Stimulated activated CD8-positive, alpha-beta memory T cell treated with anti-CD3 and anti-CD28 coated beads, Interleukin-2, amount 100 ng/mL, for 1 hour (primary cell): ENCODE measurements at places on chromosomes 5 and 9.

GRCh38 chr5:107893642-107894041 lies 222.9 kb upstream of the EFNA5 start:
- DNase-seq, result no peak

GRCh38 chr5:169426784-169427183 lies 125.8 kb upstream of the SLIT3 start:
- no peak for DNase-seq

DNA sequence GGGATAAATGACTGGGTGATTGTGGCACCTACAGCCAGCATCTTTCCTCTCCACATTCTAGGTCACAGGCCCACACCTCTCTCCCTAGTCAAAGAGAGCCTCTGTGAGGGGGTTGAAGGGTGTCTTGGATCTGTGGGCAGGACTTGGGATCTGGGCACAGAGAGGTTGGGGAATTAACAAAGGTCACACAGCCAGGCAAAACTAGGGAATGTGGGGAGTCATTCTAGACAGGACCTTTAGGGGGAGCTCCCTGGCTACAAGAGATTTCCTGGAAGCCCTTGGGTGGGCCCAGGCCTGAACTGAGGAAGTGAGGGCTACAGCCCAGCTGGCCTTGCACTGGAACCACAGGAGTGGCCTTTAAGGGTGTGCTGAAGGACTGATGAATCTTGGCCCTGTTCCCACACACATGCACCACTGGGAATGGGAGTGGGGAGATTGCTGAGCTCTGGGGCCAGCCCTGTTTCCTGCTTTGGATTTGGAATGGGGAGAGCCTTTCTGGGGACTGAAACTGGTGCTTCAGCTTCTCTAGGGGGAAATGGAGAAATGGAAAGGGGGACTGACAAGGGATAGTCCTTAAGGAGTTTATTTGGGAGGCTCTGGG lies 12.4 kb upstream of the CXXC5 start:
- DNase-seq, result no peak

- no peak for DNase-seq
These were observed 22.0 kb downstream of the ROR2 start for GRCh38 chr9:91927922-91928510.

DNA sequence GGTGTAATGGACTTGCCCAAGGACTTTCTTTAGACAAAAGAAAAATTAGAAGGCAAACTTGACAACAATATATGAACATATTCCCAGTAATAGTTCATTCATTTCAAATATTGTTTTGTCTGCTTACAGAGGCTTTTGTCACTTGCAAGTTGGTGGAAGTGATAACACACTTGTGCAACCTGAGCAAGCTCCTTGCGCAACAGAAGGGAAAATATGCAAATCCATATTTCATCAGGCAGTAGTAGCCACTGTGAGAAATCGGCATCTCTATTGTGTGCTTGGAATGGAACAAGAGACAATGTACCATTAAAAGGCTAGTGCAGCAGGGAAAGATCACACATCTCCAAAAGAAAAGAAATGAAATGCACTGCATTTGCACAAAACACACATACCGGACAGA lies 125.3 kb upstream of the RASEF start:
- no peak for DNase-seq

DNA sequence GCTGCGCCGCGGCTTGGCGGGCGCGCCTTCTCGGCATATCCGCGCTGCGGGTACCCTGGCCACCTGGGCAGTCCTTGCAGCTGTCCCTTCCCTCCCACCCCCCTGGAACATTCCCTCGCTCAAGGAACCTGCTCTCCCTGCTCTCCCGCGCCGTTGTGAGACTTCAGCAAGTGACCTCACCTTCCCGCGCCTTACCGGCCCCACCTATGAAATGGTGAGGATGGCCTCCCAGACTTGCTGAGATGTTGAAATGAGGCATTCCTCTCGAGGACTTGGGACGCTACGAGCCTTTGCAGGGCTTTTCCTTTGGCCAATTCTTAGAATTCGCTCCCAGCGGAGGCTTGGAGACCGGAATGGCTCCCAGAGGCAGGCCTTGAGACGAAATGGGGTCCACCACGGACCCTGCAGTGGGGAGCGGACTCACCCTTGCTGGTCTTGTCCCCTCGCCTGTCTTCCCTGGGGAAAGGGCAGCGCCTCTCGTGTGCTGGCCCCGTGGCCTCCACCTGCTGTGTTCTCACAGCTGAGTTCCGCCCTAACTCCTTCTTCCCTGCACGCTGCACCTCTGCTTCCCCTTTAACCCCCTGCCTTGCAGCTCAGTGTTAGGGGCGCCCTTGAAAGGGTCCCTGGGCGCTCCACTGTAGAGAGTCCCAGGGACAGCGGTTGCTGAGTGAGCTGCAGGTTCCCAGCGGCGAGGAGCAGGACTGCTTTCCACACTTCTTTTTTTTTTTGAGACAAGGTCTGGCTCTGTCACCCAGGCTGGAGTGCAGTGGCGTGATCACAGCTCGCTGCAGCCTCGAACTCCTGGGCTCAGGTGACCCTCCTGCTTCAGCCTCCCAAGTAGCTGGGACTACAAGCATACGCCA lies 907 bp downstream of the HMCN2 start:
- DNase-seq, result no peak

DNA sequence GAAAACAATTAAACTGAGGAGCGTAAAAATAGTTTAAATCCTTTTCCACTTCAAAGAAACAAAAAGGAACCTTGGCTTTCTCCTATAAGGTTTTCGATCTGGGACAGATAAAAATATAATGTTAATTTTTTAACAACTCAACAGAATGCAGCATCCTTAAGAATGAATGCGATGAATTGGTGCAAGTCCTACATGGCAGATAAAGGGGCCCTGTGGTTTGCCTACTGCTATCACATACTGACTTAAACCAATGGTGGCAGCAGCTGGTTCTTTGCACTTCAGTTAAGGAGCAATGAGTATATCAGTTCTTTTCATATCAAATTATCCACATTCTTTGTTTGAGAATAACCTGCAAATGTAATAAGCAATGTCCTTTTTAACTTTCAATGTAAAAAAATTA lies 12.4 kb upstream of the TYRP1 start:
- no peak for DNase-seq

GRCh38 chr9:108586471-108587139 lies 269.2 kb downstream of the ACTL7B start:
- no peak for DNase-seq

- DNase-seq, result no peak
These were observed 943 bp downstream of the CLTB start for GRCh38 chr5:176415240-176415951.

DNA sequence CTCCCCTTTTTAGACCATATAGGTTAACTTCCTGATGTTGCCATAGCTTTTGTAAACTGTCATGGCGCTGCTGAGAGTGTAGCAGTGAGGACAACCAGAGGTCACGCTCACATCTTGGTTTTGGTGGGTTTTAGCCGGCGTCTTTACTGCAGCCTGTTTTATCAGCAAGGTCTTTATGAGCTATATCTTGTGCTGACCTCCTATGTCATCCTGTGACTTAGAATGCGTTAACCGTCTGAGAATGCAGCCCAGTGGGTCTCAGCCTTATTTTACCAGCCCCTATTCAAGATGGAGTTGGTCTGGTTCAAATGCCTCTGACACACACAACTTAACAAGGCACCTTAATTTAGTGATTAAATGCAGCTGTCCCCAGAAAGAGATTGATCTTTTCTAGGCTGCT lies 23.9 kb upstream of the KDM4C start:
- DNase-seq, result no peak

- no peak for DNase-seq
These were observed 280.0 kb downstream of the DENND1A start for GRCh38 chr9:123649909-123650308.

- no peak for DNase-seq
These were observed 5.1 kb downstream of the CIZ1 start for GRCh38 chr9:128185979-128186965.

- DNase-seq, result no peak
These were observed 52.8 kb downstream of the HABP4 start for GRCh38 chr9:96502539-96503373.

DNA sequence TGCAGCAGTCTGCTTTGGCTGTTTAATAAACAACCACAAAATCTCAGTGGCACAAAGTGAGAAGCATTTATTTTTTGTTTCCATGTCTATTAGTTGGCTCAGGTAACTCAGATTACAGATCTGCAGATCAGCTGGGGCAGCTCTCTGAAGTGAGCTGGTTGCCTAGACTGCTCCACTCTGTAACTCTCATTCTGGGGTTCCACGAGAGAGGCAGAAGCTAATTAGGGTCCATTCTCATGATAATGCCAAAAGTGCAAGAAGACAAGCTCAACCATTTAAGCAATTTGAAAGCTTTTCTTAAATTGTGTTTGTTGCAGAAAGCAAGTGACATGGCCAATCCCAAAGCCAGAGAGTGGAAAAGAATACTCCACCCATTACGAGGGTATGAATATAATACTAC lies 13.2 kb downstream of the MEIKIN start:
- DNase-seq, result no peak

- DNase-seq, result no peak
These were observed 284.7 kb upstream of the IRX2 start for GRCh38 chr5:3036041-3036788.

GRCh38 chr5:50667023-50667652 lies 701 bp downstream of the PARP8 start:
- DNase-seq, result no peak

- DNase-seq, result no peak
These were observed 126.9 kb downstream of the PALM2AKAP2 start for GRCh38 chr9:109906766-109907382.

DNA sequence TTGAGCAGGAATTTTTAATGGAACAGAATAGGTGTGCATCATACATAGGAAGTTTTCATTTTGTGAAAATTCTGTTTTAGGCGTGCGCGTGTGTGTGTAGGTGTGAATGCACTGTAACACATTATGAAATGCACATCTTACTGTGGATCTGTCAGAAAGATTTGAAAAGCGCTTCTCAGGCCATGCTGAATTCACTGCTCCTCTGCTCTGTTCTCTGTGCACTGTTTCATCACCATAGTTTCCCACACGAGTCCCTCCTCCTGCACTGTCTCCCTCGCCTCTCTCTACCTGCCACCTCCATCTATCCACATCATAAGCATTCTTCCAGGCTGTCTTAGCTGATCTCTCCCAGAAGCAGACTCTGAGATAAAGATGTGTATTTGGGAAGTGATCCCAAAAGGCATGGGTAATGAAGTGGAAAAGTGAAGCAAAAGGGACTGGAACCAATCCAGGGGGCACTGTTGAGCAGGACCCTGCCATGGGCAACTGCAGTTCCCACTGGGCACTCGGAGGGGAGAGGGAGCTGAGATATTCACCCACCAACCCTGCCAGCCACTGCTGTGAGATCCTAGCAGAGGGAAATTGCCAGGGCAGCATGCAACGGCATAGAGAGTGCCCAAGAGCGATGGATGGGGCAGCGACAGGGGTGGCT lies 65.9 kb downstream of the GABBR2 start:
- DNase-seq, result no peak

DNA sequence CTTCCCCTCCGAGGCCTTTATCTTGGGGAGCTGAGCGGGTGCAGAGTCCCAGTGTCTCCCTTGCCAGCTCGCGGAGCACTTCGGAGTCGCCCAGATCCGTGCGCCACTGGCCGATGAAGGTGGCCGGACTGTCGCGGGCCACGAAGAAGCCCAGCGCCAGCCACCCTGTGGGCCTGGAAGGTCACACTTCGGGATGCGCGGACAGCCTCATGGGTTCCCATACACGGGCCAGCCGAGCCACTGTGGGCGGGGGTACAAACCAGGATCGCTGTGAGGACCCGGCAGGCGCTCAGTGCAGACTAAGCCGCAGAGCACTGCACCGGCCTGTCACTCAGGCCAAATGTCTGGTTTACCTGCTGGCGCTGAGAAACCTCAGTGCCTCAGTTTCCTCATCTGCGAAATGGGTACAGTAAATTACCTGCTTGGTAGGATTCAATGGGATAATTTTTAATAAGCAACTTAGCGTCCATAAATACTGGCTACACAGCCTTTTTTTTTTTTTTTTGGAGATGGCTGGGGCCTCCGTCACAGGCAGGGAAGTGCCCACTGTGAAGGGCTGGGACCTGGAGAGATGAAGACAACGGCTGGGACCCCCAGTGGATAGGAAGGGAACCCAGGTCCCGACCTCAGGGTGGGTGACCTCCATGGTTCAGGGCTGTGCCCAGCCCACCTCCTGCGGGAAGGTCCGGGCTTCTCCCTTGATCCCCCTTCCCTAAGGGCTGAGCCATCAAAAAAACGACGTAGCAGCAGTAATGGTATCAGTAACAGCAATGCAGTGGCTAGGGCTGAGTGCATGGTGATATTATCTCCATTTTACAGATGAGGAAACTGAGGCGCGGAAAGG lies 38.7 kb upstream of the CTSV start:
- no peak for DNase-seq

GRCh38 chr5:108556441-108557145 lies 174.7 kb upstream of the FBXL17 start:
- DNase-seq, result no peak

- no peak for DNase-seq
These were observed 621.9 kb upstream of the CTNND2 start for GRCh38 chr5:12526113-12526512.

- no peak for DNase-seq
These were observed 47.5 kb downstream of the CDK5RAP2 start for GRCh38 chr9:120532475-120532874.

- DNase-seq, result no peak
These were observed 39.6 kb upstream of the SYNPO start for GRCh38 chr5:150600616-150601490.

GRCh38 chr5:39158786-39159185 lies 60.6 kb downstream of the FYB1 start:
- no peak for DNase-seq

DNA sequence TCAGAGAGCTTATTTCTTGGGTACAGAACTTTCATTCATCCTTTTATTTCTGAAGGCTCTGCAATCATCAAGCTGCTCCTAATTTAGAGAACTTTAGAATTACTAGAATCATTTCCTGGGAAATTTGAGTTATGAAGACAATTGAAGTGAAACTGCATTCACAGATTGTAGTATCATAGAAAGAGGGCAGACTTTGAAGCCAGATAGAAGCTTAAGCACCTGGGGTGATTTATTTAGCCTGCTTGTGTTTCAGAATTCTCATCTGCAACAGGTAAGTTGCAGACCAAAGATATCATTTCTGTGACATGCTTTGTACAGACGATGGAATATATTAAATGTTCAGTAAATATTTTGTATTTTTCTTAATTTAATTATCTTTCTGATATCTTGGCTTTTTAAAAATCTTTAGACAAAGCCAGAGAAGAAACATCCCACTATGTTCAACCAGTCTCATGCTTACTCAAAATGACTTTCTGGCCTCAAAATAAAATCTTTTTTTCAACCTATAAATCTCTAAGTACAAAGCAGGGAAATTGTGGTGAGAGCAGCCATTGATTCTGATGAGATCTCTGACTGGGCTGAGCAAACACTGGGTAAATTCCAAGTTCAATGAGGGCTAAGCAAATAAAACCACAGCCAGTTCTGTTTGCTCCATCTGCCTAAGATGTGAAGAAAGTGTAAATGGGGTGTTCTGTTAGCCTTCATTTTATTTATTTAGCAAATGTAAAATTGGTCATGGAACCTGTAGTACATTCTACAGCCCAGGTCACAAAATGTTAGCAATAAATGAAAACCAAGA lies 264.7 kb upstream of the CCNG1 start:
- DNase-seq, result no peak

- DNase-seq, result no peak
These were observed 57.6 kb downstream of the FOXD1 start for GRCh38 chr5:73390972-73391371.
